ENCODE measurements at places on chromosomes 6 and 20.

DNA sequence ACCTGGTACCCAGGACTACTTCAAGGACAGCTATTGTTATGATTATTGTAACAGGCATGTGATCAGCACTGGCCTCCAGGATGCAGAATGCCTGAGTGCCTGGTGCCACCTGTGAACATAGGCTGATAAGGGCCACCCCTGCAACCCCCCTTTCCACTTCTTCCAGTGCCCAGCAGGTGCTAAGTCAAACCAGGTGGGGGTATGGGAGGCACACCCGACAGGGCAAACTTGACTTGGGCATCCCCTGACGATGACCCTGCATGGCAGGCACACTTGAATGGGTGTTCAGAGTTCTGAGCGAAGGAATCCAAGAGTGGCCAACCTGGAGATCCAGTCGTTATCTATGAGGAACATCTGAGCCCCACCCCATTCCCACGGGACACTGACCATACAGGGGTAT is 3.4 kb downstream of the ADA start:
- no peak for DNase-seq

DNA sequence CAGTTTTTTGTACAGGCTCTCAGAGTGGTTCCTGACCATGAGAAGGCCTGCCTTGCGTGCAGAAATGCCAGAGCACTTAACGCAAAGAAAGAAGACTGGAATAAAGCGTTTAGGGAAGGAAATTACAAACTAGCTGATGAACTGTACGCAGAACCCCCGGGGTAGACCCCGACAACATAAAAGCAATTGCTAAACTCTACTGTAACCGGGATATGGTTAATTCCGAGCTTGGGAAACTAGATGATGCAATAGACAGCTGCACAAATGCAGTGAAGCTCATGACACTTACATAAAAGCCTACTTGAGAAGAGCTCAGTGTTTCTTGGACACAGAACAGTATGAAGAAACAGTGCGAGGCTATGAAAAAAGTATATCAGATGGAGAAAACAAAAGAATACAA is 35.7 kb downstream of the CITED2 start:
- peak; percentile 74 for DNase-seq

GRCh38 chr20:20364593-20365479 is 3.1 kb upstream of the INSM1 start:
- no peak for DNase-seq

DNA sequence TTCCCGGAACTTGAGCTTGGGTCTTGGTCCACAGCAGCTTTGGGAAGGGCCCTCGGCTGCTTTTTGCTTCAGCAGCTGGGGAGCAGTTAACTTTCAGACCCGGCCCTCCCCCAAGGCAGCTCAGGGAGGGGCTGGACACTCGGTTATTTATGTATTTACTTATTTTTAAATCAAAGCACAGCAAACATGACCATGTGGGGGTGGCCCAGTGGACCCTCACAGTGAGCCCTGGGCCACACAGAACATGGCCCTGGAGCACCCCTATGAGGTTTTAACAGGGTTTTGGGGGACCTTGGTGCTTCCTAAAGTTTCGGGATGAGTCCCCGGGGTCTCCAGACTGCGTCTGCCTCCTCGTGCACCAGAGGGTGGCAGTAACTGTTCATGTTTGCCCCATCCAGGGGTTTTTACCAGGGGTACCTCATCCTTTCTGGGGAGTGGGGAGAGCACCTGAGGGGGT is 26.6 kb upstream of the NPBWR2 start:
- no peak for DNase-seq

DNA sequence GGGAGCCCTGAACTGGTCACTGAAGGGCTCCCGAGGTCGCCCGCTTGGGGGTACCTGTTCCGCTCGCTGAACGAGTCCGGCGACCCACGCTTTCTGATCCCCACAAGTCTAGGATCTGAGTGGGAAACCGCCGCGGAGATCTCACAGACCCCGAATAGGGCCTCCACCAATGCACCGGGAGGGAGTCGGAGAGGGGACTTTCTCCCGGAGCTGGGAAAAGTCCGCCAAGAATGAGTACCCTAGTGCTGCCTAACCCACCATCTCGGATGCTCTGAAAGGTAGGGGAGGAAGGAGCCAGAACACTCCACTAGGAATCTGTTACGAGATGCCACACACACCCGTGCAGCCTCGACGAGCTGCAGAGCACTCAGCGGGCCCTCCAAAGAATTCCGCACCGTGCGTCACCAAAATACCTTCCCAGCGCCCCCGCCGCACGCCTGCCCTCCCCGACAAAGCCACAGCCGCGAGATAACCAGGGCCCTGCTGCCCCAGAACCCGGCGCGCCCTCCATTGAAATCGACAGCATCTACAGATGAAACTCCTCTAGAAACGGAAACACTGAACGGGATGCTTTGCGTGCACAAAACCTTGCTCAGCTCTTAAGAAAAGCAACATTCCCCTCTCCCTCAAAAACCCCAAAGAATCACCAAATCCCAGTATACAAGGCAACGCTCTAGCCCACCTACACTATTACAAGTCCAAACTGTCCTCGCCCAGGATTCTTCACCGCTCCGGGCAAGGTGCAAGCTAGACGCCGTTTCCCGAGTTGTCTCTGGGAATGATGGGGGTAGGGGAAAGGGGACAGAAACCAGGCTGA is 686 bp downstream of the COL12A1 start:
- no peak for DNase-seq

DNA sequence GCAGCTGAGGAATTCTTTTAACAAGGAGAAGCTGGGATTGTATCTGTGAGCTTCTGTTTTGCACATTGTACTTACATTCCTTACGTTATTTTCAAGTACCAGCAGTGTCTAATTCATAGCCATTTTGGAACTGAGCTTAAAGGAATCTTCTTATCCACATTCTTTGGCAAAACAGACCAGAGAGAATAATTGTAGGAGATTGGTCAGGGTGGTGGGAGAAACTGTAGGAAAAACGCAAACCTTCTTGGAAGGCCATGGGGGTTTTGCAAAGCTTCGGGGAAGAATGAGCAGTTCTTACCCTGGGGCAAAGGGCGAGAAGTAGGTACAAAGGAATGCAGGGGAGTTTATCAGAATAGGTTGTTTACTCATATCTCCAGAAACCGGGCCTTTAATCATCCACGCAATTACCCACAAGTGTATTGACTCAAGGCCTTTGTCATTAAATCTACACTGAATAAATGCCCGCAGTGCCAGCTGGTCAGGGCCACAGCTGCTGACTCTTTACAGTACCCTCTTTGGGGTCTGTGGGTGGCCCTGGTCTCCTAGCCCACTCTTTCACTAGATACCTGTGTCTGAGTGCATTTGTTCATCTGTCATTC is 39.6 kb upstream of the SPTLC3 start:
- no peak for DNase-seq

DNA sequence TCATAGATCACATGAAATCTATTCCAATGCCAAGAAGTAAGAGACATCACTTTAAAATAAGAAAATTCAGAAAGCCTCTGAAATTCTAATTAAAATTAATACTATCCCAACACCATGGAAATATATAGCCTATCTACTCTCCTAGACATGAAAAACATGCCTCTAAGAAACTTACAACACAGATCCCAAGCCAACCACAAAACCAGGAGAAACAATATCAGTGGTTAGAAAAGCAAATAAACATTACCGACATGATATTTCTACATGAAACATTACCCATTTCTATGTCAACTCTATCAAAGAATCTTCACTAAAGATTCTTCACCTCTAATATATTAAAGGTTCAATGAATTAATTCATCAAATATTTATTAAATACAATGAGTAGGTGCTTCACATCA is 4.8 kb downstream of the EPB41L2 start:
- DNase-seq = no peak

DNA sequence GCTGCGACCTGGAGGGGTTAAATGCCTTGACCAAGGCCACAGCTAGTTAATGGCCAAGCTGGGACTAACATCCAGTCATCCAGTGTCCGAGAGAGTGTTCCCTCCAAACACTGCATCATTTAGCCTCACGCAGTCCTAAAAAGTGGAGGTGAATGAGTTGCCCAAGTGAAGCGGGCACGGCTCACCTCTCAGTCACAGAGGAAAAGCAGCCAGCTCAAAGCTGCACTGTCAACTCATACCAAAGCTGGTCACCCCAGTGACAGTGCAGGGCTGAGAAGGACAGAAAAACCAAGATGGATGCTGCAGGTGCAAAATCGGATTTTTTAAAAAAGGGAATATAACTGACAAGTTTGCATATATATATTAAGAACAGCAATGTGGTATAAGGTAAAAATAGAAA is 168.5 kb downstream of the SYNDIG1 start:
- no peak for DNase-seq

DNA sequence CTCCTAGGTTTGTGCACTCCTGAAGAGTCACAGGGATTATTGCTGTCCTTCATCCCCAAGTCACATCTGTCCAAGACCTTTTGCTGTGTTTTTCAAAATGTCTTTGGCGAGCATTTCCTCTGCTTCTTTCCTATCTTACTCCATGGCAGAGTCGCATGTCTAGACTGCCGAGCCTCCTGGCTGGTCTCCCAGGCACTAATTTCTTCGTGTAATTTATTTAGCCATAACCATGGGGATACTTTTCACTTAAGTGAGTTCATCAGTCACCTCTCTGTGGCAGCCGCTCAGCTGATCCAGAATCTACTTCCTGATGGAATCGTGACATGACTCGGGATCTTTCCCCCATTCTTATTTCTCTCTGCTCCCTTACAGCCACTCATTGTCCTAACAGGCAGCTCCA is 25.8 kb downstream of the ADGRF5 start:
- no peak for DNase-seq

DNA sequence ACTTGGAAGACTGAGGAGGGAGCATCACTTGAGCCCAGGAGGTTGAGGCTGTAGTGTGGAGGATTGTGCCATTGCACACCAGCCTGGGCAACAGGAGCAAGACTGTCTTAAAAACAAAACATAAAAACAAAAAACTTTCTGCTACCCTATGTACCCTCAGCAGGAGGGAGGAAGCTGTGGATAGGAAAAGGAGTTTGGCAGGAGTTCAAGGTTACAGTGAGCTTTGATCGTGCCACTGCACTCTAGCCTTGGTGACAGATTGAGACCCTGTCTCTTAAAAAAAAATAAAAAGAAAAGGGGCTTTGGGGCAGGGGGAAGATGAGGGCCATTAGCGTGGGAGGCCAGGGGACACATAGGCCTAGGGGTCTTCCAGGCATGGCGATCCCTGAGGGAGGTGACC is 135.7 kb downstream of the DHX35 start:
- no peak for DNase-seq

DNA sequence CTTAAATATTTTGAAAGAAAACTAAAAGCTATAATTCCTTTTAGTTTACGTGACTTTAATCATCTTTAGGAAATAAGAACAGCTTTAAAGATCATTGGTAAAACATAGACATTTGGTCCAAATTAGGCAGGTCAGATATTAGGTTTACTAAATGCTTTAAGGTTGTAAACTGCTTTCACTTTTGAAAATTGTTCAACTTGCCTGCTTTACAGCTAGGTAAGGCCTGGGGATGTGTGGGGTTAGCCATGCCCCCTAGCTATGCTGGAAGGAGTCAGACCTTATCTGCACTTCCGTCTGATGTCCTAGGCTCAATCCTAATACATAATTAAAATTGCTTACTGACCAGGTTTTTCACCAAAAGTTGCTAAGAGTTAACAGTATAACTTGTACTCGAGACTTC is 30.5 kb upstream of the TPD52L1 start:
- DNase-seq = no peak

DNA sequence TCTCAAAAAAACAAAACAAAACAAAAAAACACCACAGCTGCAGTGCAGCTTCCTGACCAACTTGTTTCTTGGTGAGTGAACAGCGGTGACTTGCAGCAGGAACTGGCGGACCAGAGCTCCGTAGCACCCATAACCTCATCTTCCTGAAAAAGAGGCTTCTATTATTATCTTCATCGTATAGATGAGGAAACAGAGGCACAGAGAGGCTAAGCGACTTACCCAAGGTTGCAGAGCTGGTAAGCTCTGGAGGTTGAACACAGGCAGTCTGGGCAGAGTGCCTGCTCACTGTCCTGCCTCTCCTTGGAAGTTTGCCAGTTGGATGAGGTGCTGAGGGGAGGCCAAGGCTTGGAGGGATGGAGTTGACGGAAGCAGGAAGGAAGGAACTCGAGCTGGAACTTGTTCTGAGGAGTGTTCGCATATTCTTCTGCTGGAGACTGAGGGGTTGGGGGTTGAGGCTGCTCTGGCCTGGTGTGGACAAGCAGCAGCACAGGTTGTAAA is 47.9 kb upstream of the CCDC167 start:
- DNase-seq = no peak

DNA sequence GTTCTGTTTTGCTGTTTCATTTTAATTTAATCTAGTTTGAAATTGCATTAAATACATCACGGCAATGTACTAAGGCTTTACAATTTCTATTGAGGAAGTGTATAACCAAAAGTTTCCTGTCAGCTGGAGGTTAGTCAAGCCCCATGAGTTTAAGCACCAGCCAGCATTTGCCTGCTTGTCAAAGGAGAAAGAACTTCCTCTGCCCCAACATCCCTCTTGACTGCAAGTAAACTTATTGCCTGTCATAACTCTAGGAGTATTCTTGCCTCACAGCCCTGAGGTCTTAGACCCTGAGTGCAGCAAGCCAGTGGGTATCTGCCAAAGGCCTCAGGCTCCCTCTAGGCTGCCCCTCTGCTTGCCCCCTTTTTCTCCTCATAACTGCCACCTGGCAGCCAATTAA is 106.7 kb upstream of the INSM1 start:
- no peak for DNase-seq

- no peak for DNase-seq
These were observed 53.3 kb downstream of the KCNS1 start for GRCh38 chr20:45047581-45048119.

- peak; percentile 41 for DNase-seq
These were observed 314.5 kb downstream of the COL12A1 start for GRCh38 chr6:74891349-74891831.

- no peak for DNase-seq
These were observed 100.1 kb upstream of the PRDM1 start for GRCh38 chr6:105985816-105986632.

DNA sequence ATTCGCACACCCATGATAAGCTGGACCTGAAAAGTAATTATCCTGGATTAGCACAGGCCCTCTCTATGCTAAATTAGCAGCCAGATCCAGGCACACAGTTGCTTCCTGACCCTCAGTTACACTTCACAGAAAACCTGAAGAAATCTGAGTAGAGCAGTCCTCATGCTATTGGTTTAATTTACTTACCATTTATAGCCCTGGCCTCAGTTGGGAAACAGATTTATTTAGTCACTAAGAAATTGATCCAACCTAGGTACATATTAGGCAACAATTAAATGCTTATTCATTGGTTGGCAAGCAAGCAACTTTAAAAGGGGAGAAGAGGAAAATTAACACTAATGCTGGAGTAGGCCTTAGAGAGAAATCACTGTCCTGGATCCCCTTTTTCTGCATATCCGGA is 15.6 kb upstream of the EYA4 start:
- no peak for DNase-seq

- no peak for DNase-seq
These were observed 236.9 kb upstream of the ASCC3 start for GRCh38 chr6:101118136-101118396.

DNA sequence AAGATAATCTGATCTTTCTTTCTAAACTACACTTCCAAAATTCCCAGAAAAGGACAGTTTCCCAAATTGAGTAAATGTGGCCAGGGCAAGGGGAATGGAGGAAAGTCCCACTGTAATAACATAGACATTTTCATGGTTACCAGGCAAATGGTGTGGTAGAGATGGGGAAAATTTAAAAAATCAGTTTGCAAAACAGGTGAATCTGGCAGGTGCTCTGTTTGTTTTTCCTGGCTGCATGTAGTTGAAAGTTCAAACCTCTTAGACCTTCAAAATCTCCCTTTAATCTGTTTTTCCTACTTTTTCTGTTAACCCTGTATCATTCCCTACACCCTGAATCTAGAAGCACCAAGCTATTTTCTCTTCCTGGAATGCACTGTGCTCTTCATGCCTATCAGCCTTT is 2.0 kb upstream of the BCKDHB start:
- no peak for DNase-seq
